ENCODE measurements at places on chromosomes 7 and 10. TPM values are rescaled to one million over a fixed set of nuclear protein-coding genes. Genes with fewer than 3 reads are reported as not detected.
A peak's percentile ranks its signal among the peaks of the same experiment; 100 is the strongest.

- no peaks in the 10 kb centered on the region for H3K4me1 ChIP-seq
- no peaks in the 10 kb centered on the region for H3K36me3 ChIP-seq
- H3K27me3 ChIP-seq = no peaks in the 10 kb centered on the region
- no peak overlapping the region for H3K27ac ChIP-seq
Measured at GRCh38 chr10:107554333-107554732, 389.8 kb upstream of the SORCS1 start.

DNA sequence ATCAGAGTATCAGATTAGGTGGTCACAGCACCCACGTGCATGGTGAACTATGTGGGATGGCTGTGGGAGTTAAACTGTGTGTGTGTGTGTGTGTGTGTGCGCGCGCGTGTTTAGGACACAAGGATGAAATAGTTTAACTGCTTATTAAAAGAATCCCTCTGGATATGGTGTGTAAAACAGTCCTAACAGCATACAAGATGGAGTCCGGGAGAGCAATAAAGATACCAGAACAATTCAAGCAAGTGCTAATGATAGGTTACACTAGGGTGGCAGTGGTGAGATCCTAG, 202.2 kb downstream of the IPMK start:
- no peaks in the 10 kb centered on the region for H3K4me1 ChIP-seq
- no peaks in the 10 kb centered on the region for H3K36me3 ChIP-seq
- no peak overlapping the region for H3K27ac ChIP-seq
- no peak for DNase-seq
- H3K27me3 ChIP-seq = no peaks in the 10 kb centered on the region
- no peak overlapping the region for H3K4me3 ChIP-seq

DNA sequence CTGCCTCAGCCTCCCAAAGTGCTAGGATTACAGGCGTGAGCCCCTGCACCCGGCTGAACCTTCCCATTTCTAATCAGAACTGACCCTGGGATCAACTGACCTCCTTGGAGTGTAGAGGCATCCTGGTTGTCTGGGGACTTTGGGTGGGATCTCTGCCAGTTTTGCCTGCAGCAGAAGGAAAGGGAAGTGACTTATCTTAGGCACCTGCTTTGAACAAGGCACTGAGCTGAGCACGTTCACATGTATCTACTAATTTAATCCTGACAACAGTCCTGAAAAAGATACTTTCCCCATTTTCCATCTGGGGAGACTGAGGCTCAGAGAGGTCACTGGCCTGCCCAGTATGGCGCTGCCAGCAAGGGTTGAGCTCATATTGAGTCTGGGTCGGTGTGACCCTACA, 153.4 kb downstream of the CUX1 start:
- DNase-seq = no peak
- H3K27ac ChIP-seq = no peak overlapping the region
- H3K36me3 ChIP-seq = no peaks in the 10 kb centered on the region
- no peaks in the 10 kb centered on the region for H3K4me1 ChIP-seq

Gene UCMA
- polyA plus RNA-seq = not detected

GRCh38 chr7:155807065-155807671, 5.1 kb downstream of the SHH start:
- peaks cover 7% of the 10 kb centered on the region for H3K27me3 ChIP-seq
- H3K36me3 ChIP-seq = no peaks in the 10 kb centered on the region
- no peak overlapping the region for H3K4me3 ChIP-seq
- no peaks in the 10 kb centered on the region for H3K4me1 ChIP-seq
- DNase-seq = peak; percentile 76

Gene FAM25G
- not detected for polyA plus RNA-seq

GRCh38 chr7:129471402-129471827, 30.9 kb upstream of the SMKR1 start:
- no peaks in the 10 kb centered on the region for H3K36me3 ChIP-seq
- H3K27me3 ChIP-seq = no peaks in the 10 kb centered on the region
- H3K4me1 ChIP-seq = no peaks in the 10 kb centered on the region
- no peak for DNase-seq
- H3K4me3 ChIP-seq = no peak overlapping the region

Gene C10orf53
- polyA plus RNA-seq = not detected

Gene EPHA1
- polyA plus RNA-seq = 19.6 TPM

GRCh38 chr7:32616625-32617024, 121.3 kb downstream of the AVL9 start:
- no peaks in the 10 kb centered on the region for H3K4me1 ChIP-seq
- no peaks in the 10 kb centered on the region for H3K27me3 ChIP-seq
- no peak for DNase-seq
- H3K4me3 ChIP-seq = no peak overlapping the region
- no peaks in the 10 kb centered on the region for H3K36me3 ChIP-seq

- no peaks in the 10 kb centered on the region for H3K4me1 ChIP-seq
- H3K4me3 ChIP-seq = no peak overlapping the region
- H3K27ac ChIP-seq = no peak overlapping the region
Measured at GRCh38 chr7:152366662-152367061, 69.1 kb downstream of the KMT2C start.

- H3K27ac ChIP-seq = no peak overlapping the region
- H3K27me3 ChIP-seq = no peaks in the 10 kb centered on the region
- H3K4me1 ChIP-seq = no peaks in the 10 kb centered on the region
- no peaks in the 10 kb centered on the region for H3K36me3 ChIP-seq
- DNase-seq = no peak
Measured at GRCh38 chr7:4871930-4872675, 10.3 kb upstream of the PAPOLB start.

DNA sequence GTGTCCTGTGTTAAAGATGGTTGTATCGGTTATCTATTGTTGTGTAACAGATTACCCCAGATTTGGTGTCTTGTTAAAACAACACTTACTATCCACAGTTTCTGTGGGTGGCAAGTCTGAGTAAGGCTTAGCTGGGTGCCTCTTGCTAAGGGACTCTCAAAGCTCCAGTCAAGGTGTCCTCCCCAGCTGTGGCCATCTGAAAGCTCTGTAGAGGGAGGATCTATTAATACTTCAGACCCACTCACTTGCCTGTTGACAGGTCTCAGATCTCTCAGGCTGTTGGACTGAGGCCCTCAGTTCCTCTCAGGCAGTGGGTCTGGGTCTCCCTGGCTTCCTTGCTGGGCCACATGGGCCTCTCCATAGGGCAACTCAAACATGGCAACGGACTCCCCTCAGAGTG, 19.6 kb downstream of the ARID5B start:
- no peak overlapping the region for H3K4me3 ChIP-seq
- H3K27me3 ChIP-seq = no peaks in the 10 kb centered on the region
- H3K36me3 ChIP-seq = no peaks in the 10 kb centered on the region
- no peak for DNase-seq

Gene ADCY1
- polyA plus RNA-seq = under 0.01 TPM

Gene TUBAL3
- polyA plus RNA-seq = 44.3 TPM

Gene TMEM130
- not detected for polyA plus RNA-seq

- H3K4me1 ChIP-seq = no peaks in the 10 kb centered on the region
- no peak overlapping the region for H3K4me3 ChIP-seq
- no peak for DNase-seq
- no peaks in the 10 kb centered on the region for H3K36me3 ChIP-seq
- H3K27ac ChIP-seq = no peak overlapping the region
Measured at GRCh38 chr10:75037171-75038153, 74.0 kb upstream of the SAMD8 start.

DNA sequence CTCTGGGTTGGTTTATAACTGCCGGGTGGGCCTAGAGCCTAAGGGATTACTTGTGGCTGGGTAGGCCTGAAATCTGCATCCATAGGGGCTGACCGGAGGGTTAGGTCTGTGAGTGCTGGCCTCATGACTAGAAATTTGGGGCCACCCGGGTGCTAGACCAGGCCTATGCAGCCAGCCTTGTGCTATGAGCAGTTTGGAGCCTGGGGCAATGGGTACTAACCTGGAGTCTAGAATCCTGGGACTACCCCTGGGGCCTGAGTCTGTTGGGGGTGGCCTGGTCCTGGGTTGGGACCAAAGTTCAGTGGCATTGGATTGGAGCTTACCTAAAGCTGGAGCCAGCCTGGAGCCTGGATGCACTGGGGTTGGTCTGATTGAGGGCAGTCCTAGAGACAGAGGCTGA, 995.2 kb downstream of the ANKRD7 start:
- no peak overlapping the region for H3K4me3 ChIP-seq
- DNase-seq = no peak
- no peaks in the 10 kb centered on the region for H3K4me1 ChIP-seq

Gene TAS2R5
- not detected for polyA plus RNA-seq
